ENCODE measurements at places on chromosomes 12 and 14.

DNA sequence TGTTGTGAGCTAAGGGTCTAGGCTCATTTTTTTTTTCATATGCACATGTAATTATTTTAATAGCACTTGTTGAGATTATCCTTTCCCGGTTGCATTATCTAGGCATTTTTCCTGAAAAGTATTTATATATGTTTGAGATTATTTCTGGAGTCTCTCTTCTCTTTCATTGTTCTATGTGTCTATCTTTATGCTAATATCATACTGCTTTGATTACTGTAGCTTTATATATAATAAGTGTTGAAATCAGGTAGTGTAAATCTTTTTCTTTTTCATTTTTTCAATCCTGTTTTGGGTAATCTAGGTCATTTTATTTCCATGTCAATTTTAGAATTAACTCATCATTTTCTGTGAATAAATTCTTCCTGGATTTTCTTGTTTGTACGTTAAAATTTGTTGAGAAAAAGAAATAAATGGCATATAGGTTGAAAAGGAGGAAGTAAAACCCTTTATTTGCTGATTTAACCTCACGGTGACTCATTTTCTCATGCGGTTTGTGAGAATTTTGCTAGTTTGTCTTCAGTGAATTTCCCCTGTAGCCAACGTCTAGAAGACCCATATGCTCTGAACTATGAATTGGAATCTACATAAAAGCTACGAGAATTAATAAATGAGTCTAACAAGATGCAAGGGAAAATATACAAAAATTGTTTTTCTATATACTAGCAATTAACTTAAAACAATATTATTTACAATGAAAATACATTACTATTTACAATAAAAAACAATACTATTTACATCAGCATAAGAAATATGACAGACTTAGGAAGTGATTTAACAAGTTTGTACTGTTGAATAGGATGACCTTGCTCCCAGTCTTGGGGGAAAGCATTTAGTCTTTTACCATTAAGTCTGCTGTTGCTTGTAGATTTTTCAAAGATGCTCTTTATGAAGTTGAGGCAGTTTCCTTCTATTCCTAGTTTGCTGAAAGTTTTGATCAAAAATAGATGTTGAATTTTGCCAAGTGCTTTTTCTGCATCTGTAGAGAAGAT lies 105.0 kb downstream of the SNAPC1 start:
- no peak for DNase-seq

- no peak for DNase-seq
Measured at GRCh38 chr14:92524602-92525185, 11.1 kb downstream of the RIN3 start.

DNA sequence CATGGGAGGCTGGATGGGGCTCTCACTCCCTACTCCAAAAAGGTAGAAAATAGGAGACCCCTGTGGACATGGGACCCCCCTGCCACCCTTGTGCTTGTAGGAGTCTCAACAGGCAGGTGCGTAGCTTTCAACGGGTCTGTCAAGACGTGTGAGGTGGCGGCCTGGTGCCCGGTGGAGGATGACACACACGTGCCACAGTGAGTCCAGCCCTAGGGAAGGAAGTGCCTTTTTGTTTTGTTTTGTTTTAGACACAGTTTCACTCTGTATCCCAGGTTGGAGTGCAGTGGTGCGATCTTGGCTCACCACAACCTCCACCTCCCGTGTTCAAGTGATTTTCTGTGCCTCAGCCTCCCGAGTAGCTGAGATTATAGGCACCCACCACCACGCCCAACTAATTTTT lies 12.9 kb downstream of the P2RX4 start:
- no peak for DNase-seq

GRCh38 chr12:15719230-15719629 lies 70.0 kb downstream of the EPS8 start:
- no peak for DNase-seq

DNA sequence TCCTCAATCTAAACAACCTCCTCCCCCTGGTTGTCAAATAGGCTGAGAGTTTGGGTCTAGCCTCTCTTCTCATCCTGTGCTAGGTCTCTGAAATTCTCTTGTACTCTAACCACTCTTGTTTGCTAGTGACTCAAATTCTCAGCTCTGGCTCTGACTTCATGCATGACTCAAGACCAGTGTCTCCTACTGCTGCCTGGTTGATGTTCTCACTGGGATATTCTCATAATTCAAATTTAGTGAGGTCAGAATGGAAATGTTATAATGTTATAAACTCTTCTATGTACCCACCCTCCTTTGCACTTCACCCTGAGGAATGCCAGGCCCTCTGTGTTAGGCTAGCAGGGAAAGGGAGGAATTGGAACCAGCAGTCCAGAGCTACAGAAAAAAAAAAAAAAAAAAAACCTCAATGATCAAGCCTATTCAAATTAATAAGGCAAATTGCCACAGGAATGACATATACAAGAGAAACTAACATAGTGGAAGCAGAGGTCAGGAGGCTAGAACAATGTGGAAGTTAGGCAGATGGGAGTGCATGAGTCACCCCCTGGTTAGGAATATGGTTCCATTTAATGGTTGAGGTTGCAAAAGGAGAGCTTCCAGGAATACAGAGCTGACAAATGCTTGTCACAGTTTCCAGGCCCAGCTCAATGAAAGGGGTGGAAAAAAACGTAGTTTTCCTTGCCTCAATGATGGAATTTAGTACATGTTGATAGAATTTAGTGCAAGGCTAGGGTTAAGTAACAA lies 459.5 kb downstream of the RMST start:
- DNase-seq = no peak

- no peak for DNase-seq
Measured at GRCh38 chr12:6534695-6534944, 303 bp downstream of the GAPDH start.

GRCh38 chr14:99909513-99910064 lies 116.4 kb downstream of the EML1 start:
- no peak for DNase-seq

GRCh38 chr12:29599381-29599780 lies 101.9 kb upstream of the OVCH1 start:
- DNase-seq = no peak

DNA sequence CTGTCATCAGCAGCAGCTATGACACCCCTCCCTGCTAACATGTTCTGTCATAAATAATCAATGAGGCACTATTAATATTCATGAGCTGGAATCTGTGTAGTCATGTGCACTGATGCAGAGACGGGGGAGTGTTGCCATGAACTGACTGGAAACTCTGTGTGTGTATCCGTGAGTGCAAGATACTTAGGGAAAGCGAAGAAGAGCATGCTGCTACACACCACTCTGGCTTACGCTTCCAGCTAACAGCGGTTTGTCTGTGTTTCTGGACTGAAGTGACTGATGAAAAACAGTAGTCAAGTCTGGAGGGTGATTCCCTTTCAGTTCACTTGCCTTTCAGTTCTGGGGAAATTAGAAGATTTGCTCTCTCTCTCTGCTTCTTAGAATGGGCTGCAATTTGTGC lies 249.4 kb downstream of the PDZRN4 start:
- no peak for DNase-seq

GRCh38 chr12:70245458-70245857 lies 2.2 kb downstream of the CNOT2 start:
- DNase-seq = no peak

GRCh38 chr12:32390572-32391219 lies 8.7 kb upstream of the FGD4 start:
- no peak for DNase-seq

GRCh38 chr12:18373181-18373580 lies 111.9 kb downstream of the PIK3C2G start:
- no peak for DNase-seq

- DNase-seq = no peak
Measured at GRCh38 chr12:51323966-51324895, at the start of gene BIN2. Gene BIN2, minus strand, starts transcription at chr12:51324174. Its CDS starts 72 bp downstream, at chr12:51324102.

- DNase-seq = no peak
Measured at GRCh38 chr12:23262670-23263069, 637.7 kb downstream of the ETNK1 start.

GRCh38 chr12:111248236-111249017 lies 120.5 kb downstream of the PHETA1 start:
- DNase-seq = no peak

GRCh38 chr14:59101476-59101875 lies 87.0 kb upstream of the DAAM1 start:
- DNase-seq = no peak
